ENCODE measurements at places on chromosomes 11 and 22.

DNA sequence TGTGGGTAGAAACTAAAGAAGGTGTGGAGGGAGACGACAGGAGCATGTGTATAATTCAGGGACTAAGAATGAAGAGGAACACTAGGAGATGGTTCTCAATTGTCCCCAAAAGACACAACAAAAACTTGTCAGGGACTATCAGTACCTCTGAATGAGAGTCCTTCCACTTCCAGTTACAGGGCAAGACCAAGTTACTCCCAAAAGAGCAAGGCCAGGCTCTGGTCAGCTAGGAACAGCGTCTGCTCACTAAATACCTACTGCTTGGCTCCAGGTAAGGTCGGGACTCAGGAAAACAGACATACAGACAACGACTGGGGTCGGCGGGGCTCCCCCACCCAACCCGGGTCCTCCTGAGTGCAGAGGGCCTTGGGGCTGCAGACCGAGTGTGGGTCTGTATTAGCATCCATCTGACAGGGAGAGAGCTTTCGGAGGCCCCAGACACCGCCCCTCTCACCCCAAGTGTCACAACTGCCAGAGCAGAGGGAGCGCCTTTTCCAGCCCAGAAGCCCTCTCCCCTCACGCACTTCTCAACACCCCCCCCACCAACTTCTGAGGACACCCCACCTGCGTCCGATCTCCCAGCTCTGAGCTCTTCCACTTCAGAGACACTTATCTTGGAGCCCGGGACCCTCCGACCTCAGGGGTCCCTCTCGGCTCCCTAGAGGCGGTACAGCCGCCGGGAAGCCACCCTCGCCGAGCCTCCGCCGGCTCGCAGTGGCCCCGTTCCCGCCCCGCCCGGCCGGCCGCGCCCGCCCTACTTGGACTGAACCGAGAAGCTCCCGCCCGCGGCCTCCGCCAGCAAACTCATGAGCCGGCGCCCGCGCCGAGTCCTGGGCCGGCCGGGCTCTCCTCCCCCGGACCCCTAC lies 522 bp downstream of the RHOG start:
- peaks cover 19% of the 10 kb centered on the region for H3K4me1 ChIP-seq
- no peaks in the 10 kb centered on the region for H3K36me3 ChIP-seq
- H3K27ac ChIP-seq: peak overlapping the region; percentile 60
- no peaks in the 10 kb centered on the region for H3K27me3 ChIP-seq

- H3K4me3 ChIP-seq: no peak overlapping the region
- H3K4me1 ChIP-seq: peaks cover 4% of the 10 kb centered on the region
- no peaks in the 10 kb centered on the region for H3K36me3 ChIP-seq
- no peak overlapping the region for H3K27ac ChIP-seq
Observed at GRCh38 chr11:117944554-117944953, 15.4 kb upstream of the TMPRSS13 start.

GRCh38 chr11:108983636-108984420 lies 319.0 kb downstream of the DDX10 start:
- H3K4me3 ChIP-seq: no peak overlapping the region
- H3K4me1 ChIP-seq: peaks cover 3% of the 10 kb centered on the region
- no peaks in the 10 kb centered on the region for H3K27me3 ChIP-seq
- no peak overlapping the region for H3K27ac ChIP-seq
- H3K36me3 ChIP-seq: no peaks in the 10 kb centered on the region
- DNase-seq: no peak

DNA sequence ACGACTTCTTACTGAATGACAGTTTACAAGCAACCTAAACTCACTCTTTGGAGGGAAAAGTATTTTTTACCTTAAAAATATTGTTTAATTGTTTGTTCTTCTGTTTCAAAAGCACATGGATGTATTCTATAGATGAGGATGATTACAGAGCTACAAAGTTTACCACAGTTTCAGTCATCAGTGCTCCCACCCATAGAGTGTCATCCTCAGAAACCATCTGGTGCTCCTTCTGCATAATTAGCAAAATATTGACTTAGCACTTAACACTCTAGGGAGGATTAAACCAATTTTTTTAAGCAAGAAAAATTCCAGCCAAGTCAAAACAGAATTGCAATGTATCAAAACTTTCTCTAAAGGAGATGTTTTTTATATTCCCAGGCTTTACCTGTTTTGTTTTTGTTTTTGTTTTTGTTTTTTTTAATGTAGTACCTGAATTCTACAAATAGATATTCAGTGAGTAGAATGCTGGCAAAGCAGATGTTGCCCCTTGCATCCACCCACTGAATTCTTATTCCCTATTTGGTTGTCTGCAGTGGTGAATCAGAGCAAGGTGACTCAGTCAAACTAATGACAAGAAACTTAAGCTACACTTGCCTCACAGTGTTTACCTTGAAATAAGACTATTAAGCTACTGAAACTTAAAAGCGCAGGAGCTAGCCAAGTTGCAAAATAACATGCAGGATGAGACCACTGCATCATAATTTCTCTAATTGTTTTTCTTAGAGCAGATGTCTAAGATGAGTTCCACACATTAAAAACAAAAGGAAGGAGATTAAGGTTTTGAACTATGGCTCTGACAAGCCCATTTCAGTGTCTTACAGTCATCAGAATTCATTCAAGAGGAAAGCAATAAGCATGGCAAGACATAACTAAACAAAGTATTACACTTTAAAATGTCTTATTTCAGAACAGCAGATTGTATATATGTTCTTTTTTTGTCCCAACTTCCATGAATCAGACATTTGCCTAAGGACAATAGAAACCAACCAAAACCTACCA lies 155.1 kb upstream of the SOX6 start:
- peaks cover 11% of the 10 kb centered on the region for H3K36me3 ChIP-seq
- no peaks in the 10 kb centered on the region for H3K27me3 ChIP-seq
- H3K4me3 ChIP-seq: no peak overlapping the region

DNA sequence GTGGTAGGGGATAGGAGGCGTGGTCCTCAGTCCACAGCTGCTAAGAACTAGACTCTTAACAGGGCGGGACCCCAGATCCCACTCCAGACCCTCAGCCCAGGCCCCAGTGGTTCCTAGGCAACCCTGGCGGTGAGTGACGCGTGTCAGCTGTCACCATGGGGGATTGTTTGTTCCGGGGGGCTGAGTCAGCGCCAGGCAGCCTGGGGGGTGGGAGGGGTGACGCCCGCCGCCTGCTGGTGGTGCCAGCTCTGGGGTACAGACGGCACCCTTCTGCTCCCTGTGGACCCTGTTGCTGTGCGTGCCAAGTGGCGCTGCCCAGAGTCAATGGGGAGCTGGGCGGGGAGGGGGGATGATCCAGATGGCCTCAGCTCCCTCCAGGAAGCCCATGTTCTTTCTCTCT lies 2.5 kb downstream of the CNIH2 start:
- H3K4me3 ChIP-seq: no peak overlapping the region
- DNase-seq: no peak
- H3K36me3 ChIP-seq: peaks cover 2% of the 10 kb centered on the region
- H3K27me3 ChIP-seq: peaks cover 8% of the 10 kb centered on the region
- H3K4me1 ChIP-seq: peaks cover 7% of the 10 kb centered on the region
- H3K27ac ChIP-seq: no peak overlapping the region

DNA sequence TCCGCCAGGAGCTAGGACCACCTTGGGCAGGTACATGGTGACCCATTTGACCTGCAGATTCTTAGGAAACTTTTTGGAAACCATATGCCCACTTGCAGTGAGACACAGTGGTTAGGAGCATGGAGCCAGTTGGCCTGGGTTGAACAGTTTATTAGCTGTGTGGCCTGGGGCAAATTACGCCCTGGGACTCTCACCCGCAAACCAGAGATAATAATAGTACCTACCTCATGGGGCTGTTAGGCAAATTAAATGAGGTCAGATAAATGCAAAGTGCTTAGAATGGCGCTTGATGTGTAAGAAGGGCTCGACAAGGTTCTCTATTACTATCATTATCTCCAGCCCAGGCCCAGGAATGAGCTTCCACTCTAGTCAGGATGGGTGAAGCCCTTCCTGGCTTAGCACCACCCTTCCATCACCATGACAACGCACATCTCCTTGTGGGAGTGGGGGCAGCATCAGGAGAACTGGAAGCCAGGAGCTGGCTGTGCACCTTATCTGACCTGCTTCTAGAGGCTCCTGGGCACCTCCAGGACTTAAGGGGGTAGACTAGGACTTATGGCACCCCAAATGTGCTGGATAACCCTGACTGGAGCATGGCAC lies 5.1 kb downstream of the SYT12 start:
- H3K27me3 ChIP-seq: peaks cover 33% of the 10 kb centered on the region
- no peak overlapping the region for H3K4me3 ChIP-seq
- H3K27ac ChIP-seq: no peak overlapping the region

- no peak overlapping the region for H3K4me3 ChIP-seq
- peaks cover 2% of the 10 kb centered on the region for H3K36me3 ChIP-seq
- H3K27me3 ChIP-seq: no peaks in the 10 kb centered on the region
- peaks cover 9% of the 10 kb centered on the region for H3K4me1 ChIP-seq
Observed at GRCh38 chr11:67438158-67438902, 848 bp upstream of the PTPRCAP start.

GRCh38 chr11:5043380-5043779 lies 2.9 kb upstream of the OR52J3 start:
- no peak overlapping the region for H3K27ac ChIP-seq
- H3K36me3 ChIP-seq: no peaks in the 10 kb centered on the region
- no peak for DNase-seq
- peaks cover 5% of the 10 kb centered on the region for H3K27me3 ChIP-seq
- no peaks in the 10 kb centered on the region for H3K4me1 ChIP-seq
- H3K4me3 ChIP-seq: no peak overlapping the region

DNA sequence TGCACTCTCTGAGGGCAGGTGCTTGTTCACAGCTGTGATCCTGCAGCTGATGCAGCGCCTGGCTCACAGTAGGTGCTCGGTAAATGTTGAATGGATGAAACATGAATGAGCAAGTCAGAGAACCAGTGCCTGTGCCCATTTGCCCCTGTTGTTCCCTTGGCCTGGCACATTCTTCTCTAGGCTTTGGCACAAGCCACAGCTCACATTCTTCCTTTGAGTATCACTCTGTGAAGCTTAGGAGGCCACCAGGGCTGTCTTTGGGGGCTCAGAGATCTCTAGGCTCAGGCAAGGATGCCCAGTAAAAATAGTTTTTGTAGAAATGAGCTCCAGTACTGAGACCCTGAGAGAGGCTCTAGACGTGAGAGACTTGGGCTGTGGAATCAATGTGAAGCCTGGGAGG lies 144.6 kb upstream of the NAV2 start:
- peaks cover 21% of the 10 kb centered on the region for H3K27me3 ChIP-seq
- H3K4me1 ChIP-seq: peaks cover 3% of the 10 kb centered on the region
- DNase-seq: no peak
- H3K27ac ChIP-seq: no peak overlapping the region

GRCh38 chr11:119832202-119832935 lies 103.4 kb upstream of the NECTIN1 start:
- H3K36me3 ChIP-seq: no peaks in the 10 kb centered on the region
- H3K4me3 ChIP-seq: no peak overlapping the region
- peak overlapping the region; percentile 81 for H3K27ac ChIP-seq
- peaks cover 13% of the 10 kb centered on the region for H3K4me1 ChIP-seq

GRCh38 chr11:60310407-60310998 lies 16.6 kb upstream of the MS4A6E start:
- H3K36me3 ChIP-seq: no peaks in the 10 kb centered on the region
- no peak overlapping the region for H3K4me3 ChIP-seq
- no peaks in the 10 kb centered on the region for H3K27me3 ChIP-seq
- H3K27ac ChIP-seq: no peak overlapping the region
- no peaks in the 10 kb centered on the region for H3K4me1 ChIP-seq

DNA sequence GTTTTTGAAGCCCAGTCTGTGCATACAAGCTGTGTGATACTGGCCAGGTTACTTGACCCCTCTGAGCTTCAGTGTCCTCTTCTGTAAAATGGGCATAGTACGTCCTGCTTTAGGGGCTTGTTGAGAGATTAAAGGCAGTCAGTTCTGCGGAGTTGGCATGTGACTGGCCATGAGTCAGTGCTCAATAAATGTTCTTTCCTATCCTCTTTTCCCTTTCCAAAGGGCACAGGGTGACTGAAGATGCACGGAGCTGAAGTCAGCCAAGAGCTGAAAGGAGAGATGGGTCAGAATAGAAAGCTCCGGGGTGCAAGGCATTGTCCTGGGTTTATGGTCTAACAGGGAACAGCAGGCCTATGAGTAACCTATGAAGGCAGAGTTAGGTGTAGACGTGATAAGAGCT lies 48.9 kb downstream of the TP53I11 start:
- H3K27me3 ChIP-seq: no peaks in the 10 kb centered on the region
- H3K36me3 ChIP-seq: no peaks in the 10 kb centered on the region
- DNase-seq: no peak
- H3K4me3 ChIP-seq: no peak overlapping the region
- H3K4me1 ChIP-seq: no peaks in the 10 kb centered on the region
- no peak overlapping the region for H3K27ac ChIP-seq

DNA sequence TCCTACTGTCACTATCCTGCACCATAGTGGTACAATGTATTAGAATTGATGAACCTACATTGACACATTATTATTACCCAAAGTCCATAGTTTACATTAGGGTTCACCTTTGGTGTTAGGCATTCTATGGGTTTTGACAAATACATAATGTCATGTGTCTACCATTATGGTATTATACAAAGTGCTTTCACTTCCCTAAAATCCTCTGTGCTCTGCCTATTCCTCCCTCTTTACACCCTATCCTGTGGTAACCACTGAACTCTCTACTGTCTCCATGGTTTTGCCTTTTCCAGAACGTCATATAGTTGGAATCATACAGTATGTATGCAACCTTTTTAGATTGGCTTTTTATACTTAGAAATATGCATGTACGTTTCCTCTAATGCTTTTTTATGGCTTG lies 51.5 kb downstream of the CCDC15 start:
- no peaks in the 10 kb centered on the region for H3K4me1 ChIP-seq
- H3K27ac ChIP-seq: no peak overlapping the region
- H3K4me3 ChIP-seq: no peak overlapping the region

DNA sequence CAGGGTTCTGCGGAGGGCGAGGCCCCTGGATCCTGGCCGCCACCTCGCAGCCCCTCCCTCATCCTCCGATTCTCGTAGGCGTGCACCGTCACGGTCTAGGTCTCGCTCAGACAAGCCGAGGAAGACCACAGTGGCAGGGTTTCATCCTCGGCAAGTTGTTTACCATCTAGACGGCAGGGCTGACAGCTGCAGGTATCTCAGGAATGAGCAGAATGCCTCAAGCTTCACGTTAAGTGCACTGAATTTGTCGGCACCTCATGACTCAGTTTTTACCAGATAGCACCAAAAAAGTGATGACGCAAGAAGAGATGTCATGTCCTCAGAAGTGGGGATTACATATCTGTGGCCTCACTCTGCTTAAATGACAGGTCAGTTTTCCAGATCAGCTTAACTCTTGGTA lies 35.1 kb downstream of the WT1 start:
- no peak for DNase-seq
- H3K4me3 ChIP-seq: peak overlapping the region; percentile 12
- H3K4me1 ChIP-seq: peaks cover 15% of the 10 kb centered on the region
- H3K27me3 ChIP-seq: peaks cover 3% of the 10 kb centered on the region

- peaks cover 2% of the 10 kb centered on the region for H3K36me3 ChIP-seq
- H3K27me3 ChIP-seq: peaks cover 2% of the 10 kb centered on the region
- peaks cover 12% of the 10 kb centered on the region for H3K4me1 ChIP-seq
Observed at GRCh38 chr11:22426915-22427314, 88.7 kb downstream of the SLC17A6 start.

Measured in mesothelial cell of epicardium (in vitro differentiated cells).